ENCODE measurements at places on chromosomes 7 and 10.

- DNase-seq = no peak
These were observed 33.7 kb upstream of the ERCC6 start for GRCh38 chr10:49572594-49573114.

DNA sequence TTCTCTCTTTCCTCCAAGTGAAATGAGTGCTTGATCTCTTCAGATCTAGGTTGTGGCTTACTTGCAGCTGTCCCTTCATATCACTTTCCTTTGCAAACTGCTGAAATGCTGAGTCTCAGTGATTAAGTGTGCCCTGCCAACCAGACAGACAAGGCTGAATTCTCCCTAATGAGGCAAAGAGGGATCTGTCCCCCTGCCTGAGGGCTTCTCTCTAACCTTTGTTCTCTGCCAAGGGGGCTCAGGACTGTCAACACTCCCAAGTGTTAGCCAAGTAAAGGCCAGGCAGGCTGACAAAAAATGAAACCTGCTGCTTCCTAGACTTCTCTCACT, at the start of gene MSS51:
MSS51 (minus strand) TSS at position 24 of the 330 bp plus-strand sequence. CDS start 5,277 bp downstream, outside the sequence.
- DNase-seq = no peak

DNA sequence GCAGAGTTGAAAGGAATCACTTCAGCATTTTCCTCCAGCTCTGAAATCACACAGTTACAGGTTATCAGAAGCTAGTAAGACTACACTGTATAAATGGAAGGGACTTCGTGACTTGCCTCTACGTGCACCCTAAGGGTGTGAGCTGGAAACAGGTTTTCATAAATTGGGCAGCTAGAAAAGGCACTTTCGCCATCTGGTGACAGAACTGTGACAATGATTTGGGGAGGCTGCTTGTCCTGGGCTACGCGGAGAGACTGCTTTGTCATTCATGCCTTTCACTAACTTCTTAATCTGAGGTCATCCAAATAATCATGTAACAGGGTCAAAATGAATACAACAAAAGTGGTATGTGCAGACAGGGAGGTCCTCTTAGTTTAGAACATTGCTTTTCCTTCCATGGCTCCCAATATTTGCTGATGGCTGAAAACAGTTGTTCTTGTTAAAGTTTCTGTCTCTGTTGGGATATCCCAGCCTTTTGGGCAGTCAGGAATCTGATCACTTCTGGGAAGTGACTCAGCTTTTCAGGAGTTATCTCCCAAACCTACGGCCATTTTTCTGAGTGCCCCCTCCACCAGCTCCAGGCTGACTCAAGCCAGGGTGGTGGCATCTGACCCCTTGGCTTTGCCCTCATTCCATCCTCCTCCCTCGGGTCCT, 17.8 kb downstream of the VWC2 start:
- DNase-seq = peak; percentile 46

DNA sequence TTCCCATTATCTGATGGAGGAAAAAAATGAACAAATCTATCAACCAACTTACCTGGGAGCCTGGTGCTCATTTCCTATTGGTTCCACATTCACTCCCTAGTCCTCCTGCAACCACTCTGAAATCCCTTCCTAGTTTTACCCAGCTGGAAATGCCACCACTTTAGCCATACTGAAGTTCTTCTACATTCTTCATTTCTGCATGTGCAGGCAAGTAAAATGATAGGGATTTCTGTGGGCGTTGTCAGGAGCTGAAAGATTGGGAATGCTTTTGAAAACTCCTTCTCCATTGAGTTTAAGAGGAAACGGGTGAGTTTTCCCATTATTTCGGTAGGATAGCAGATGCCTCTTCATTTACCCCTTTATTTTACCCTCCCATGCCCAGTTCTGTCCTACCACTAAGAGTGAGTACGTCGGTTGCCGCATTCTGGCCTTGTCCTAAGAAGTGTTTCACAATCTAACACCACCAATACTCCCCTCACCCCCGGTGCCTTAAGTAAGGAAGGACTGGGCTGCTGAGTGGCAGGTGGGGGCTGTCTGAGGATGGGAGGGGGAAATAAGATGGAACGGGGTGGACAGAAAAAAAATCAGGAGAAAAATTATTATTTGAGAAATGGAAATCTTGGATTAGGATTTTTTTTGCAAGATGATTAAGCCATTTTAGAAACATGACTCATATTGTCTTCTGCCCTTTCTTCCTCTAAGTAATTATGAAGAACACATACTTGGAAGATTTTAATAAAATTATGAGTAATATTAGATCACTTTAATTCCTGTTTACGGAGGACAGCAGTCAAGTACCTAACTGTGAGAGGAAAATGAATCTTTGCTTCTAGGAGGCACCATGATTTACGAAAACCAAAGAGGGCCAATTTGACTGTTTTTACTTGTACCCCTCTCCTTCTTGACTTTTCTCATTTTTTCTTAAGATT, 13.2 kb upstream of the TAS2R60 start:
- DNase-seq = no peak

DNA sequence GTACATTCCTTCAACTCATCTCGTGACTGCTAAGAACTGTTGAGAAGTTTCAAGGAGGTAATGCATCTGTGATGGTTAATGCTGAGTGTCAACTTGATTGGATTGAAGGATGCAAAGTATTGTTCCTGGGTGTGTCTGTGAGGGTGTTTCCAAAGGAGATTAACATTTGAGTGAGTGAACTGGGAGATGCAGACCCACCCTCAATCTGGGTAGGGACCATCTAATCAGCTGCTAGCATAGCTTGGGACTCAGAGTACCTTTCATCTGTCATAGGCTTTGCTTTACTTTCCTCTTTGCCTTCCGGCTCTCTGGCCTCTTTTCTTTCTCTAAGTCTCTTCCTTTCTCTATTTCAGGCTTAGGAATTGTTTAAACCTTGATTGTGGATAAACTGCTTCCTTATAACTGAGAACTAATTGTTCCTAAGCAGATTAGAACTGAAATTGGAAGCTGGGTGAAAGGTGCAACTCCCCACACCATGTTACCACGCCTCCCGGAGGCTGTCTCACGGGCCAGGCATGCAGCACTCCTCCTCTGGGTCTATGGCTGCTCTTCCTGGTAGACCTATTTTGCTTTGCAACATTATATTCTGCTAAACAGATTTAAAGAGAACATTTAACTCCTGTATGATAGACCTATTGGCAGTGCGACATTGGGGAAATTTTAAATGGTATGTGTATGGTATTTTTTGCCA, 298.2 kb downstream of the CCSER2 start:
- no peak for DNase-seq

- DNase-seq = no peak
These were observed 198.8 kb downstream of the TNS3 start for GRCh38 chr7:47383072-47383471.

GRCh38 chr7:30531286-30531685, 26.7 kb upstream of the GGCT start:
- DNase-seq = no peak

Measured in NCI-H460 (cell line).